Stimulated activated CD8-positive, alpha-beta memory T cell treated with anti-CD3 and anti-CD28 coated beads, Interleukin-15, amount 100 ng/mL, for 4 hours (primary cell): ENCODE measurements at places on chromosomes 5 and 9.

- DNase-seq = peak; percentile 32
Observed at GRCh38 chr9:5841771-5842573, 9.1 kb upstream of the ERMP1 start.

- no peak for DNase-seq
Observed at GRCh38 chr5:135189024-135189423, 155.0 kb upstream of the PITX1 start.

DNA sequence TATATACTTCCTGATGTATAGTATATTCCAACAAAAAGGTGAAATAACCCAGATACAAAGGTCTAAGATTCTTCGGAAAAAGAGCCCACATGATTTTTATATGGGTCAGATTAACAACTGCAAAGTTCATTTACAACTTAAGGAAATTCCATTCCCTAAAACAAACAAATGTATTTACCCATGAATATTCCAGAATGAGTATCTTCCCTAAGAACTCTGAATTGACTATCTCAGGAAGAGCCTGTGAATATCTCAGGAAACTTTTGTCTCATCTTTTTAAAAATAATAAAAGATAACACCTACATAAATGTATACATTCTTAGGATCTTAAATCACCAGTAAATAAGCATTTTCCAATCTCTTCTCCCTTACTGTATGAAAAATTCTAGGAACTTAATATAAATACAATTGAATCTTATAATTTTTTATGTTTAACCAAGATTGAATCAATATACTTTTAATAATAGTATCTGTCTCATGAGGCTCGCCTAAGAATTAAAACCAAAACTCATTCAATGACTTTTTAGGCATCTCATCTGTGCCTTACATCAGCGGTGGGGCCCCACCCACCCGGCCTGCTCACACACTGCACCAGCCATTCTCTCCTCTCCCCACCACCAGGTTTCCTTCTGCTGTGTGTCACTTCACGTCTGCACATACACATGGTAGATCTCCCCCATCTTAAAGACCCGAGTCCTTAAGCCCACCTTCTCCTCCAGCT lies 78.1 kb downstream of the RAPGEF1 start:
- no peak for DNase-seq

DNA sequence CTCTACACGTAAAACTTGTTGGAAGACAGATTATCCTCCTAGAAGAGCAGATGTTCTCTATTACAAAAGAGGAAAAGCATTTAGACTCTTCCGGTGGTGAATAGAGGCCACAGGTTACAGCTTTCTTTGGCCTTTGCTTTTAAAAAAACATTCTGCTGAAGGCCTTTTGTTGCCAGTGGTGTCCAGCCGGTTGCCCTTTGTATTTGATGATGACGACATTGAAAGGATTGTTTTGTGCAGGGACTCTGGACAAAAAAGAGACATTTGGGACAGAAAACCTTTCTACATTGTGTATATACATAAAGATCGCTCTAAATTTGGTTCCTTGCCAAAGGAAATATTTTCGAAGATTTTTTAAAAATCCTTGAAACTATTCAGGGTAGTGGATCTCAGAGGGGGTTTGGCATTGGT lies 180.3 kb downstream of the C9orf152 start:
- DNase-seq = no peak
